Activated CD8-positive, alpha-beta memory T cell treated with anti-CD3 and anti-CD28 coated beads for 48 hours (primary cell): ENCODE measurements at places on chromosomes 16 and 17.
A peak's percentile ranks its signal among the peaks of the same experiment; 100 is the strongest.

DNA sequence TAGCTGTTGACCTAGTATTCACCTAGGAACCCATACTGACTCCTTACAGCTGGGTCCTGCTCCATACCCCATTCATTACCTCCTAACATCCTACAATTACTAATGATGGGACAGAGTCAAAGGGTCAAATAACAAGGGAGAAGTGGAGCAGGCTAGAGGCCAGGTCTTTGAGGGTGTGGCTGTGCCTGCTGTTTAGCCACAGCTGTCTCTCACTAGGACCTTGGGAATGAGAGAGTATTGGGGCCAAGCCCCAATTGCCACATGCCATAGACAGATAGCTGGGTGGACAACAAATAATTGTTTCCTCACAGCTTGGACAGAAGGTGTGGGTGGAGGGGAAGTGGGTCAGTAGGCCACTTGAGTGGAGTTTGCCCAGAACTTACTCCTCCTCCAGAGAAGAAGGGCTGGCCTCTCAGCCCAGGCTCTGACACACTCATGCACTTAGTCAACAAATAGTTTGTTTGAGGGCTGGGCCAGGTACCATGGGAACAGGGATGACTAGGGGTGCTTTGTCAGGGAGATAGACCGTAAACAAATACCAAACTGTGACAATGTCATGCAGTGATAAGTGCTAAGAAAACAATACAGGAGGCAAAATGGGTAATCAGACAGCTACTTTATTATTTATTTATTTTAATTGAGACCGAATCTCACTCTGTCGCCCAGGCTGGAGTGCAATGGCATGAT, 10.2 kb upstream of the CENPT start:
- no peak for DNase-seq

DNA sequence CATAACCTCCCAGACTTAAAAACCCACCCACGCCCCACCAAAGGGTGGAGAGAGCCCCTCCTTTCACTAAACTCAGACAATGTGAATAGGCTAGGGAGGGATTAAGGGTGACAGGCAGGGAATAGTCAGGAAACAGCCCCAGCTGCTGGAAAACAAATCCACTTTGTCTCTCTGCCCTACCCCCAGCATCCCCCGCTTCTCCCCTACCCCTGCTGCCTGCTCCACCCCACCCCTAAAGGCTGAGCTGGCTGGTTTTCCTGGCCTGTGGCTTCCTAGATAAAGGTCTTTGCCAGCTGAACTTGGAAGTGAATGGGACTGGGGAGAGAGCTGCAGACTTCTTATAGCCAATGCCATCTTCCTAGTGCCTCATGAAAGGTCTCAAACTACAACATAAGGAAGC, 15.0 kb downstream of the CAVIN1 start:
- no peak for DNase-seq

- DNase-seq, result no peak
Observed at GRCh38 chr17:77654850-77655249, 303.7 kb upstream of the TNRC6C start.

- DNase-seq, result no peak
Observed at GRCh38 chr17:67531291-67531690, 154.2 kb downstream of the PITPNC1 start.

DNA sequence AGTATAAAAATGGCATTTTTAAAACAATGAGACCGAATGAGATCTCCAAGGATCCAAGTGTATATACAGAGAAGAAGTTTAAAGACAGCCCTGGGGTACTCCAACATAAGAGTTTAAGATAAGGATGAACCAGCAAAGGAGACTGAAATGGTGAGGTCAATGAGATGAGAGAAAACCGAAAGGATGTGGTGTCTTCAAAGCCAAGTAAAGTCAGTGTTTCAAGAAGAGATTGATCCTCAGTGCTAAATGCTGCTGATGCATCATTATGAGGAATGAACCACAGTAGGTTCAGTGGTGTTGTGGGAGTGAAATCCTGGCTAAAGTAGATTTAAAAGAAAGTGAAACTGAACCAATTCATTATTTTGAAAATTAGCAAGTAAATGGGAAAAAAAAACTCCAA, 38.1 kb upstream of the NLK start:
- DNase-seq, result no peak

GRCh38 chr17:80281516-80281915, 20.9 kb downstream of the RNF213 start:
- DNase-seq, result no peak

GRCh38 chr17:74514632-74515334, 16.5 kb downstream of the CD300LB start:
- DNase-seq, result peak; percentile 36

DNA sequence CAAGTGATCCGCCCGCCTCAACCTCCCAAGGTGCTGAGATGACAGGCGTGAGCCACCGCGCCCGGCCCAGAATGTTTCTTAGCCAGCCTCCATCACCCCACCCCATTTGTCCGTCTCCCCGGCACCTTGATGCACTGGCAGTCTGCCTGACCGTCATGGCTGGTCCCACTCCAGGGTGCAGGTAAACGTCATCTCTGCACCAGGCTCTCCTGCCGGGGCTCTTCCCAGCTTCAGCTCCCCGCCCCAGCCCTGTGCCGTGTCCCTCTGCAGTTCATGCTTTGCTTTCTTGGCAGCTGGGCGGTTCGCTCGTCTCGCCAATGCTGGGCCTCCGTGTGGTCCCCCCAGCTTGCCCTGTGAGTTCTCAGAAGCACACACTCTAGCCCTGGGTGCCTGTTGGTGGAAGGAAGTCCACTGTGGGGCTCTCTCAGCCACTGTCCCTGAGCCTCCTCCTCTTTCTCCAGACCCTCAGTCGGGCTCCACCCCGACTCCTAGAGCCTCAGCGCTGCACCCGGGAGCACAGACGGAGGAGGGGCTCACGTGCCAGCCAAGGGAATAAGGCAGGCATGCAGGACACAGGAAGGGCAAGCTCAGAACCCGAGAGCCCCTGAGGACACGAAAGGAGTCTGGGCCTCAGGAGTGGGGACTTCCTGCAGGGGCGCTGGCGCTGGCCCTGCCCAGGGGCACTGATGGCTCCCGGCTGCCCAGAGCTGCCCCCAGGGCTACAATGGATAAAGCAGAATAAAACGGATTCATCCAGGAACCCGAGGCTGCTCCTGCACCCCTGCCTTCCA, 12.0 kb downstream of the HS3ST6 start:
- DNase-seq, result no peak

DNA sequence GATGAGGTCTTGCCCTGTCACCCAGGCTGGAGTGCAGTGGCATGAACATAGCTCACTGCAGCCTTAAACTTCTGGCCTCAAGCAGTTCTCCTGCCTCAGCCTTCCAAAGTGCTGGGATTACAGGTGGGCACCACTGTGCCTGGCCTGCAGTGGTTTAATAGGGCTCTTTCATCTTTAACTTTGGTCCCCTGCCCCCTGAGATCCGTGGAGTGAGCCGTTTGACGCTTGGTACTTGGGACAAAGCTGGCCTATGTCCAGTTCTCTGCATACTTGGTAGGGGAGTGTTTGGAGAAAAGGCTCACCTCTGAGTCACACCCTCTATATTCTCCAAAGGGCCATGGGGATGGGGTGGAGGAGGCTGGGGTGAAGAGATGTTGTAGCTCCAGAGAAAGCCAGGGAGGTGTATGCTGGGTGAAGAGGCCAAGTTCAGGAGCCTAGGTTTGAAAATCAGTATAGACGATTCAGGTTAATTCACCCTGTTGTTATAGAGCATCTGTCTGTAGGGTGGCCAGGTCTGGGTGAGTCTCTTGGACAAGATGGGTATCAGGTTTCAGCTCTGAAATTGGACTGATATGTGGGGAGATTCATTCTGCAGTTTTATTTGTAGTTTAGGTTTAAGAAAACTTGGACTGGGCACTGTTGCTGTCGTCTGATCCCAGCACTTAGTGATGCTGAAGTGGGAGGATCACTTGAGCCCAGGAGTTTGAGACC, 17.6 kb downstream of the ABCC1 start:
- no peak for DNase-seq

GRCh38 chr17:59047616-59048015, 59.1 kb downstream of the TRIM37 start:
- DNase-seq, result no peak

GRCh38 chr16:35305476-35305875, 1846.1 kb downstream of the TP53TG3F start:
- no peak for DNase-seq

GRCh38 chr17:6162892-6163291, 92.7 kb downstream of the WSCD1 start:
- no peak for DNase-seq

GRCh38 chr17:72605543-72605942, 484.7 kb downstream of the SOX9 start:
- DNase-seq, result no peak

DNA sequence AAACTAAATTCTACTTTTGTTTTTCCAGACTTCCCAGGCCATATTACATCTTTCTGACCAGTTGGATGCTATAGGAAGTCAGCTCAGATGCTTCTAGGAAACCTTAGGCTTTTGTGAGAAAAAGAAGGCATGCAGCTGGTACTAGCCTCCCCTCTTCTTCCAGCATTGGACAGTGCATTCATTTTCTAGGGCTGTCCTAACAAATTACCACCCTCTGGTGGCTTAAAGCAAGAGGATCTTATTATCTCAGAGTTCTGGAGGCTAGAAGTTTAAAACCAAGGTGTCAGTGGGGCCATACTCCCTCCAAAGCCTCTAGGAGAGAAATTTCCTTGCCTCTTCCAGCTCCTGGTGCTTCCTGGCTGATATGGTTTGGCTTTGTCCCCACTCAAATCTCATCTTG, 467.8 kb downstream of the SLC39A11 start:
- DNase-seq, result no peak

- no peak for DNase-seq
Observed at GRCh38 chr17:67594115-67594880, 123.4 kb upstream of the NOL11 start.

DNA sequence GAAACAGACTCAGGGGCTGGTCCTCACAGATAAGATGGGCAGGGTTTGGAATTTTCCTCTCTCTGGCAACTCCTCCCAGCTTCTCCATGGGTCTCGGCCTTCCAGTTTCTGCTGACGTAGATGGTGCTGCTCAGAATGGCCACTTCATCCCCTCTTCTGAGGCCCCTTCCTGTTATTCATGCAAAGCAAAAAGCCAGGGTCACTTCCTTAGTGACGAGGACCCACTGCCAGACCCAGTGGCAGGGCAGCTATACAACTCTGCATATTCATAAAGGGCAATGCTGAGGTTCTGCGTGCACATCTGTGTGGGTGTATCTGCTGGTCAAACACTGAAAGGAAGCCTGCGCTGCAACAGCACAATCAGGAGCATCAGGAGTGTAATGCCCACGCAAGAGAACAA, 108.8 kb downstream of the WSCD1 start:
- DNase-seq, result no peak

- DNase-seq, result no peak
Observed at GRCh38 chr17:7552621-7553051, 3.8 kb downstream of the TNFSF12 start.

DNA sequence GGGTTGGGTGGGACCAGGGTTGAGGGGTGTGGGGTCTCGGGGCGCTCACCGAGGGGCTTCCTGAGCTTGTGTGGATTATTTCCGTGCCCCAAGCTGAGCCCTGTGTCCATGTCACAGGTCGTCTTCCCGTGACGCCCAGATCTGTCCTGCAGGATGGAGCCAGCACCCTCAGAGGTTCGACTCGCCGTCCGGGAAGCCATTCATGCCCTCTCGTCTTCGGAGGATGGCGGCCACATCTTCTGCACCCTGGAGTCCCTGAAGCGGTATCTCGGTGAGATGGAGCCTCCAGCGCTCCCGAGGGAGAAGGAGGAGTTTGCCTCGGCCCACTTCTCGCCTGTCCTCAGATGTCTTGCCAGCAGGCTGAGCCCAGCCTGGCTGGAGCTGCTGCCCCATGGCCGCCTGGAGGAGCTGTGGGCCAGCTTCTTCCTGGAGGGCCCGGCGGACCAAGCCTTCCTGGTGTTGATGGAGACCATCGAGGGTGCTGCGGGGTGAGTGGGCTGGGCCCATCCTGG, 1.0 kb downstream of the TELO2 start:
- DNase-seq, result no peak
